Thoracic aorta (tissue), 2 donors: ENCODE measurements at places on chromosomes 7 and 10. TPM values are rescaled to one million over a fixed set of nuclear protein-coding genes. Genes with fewer than 3 reads are reported as not detected.

The NRF1 gene
- 37.6 TPM for total RNA-seq

The DNAJC12 gene
- 5.1 TPM for total RNA-seq

DNA sequence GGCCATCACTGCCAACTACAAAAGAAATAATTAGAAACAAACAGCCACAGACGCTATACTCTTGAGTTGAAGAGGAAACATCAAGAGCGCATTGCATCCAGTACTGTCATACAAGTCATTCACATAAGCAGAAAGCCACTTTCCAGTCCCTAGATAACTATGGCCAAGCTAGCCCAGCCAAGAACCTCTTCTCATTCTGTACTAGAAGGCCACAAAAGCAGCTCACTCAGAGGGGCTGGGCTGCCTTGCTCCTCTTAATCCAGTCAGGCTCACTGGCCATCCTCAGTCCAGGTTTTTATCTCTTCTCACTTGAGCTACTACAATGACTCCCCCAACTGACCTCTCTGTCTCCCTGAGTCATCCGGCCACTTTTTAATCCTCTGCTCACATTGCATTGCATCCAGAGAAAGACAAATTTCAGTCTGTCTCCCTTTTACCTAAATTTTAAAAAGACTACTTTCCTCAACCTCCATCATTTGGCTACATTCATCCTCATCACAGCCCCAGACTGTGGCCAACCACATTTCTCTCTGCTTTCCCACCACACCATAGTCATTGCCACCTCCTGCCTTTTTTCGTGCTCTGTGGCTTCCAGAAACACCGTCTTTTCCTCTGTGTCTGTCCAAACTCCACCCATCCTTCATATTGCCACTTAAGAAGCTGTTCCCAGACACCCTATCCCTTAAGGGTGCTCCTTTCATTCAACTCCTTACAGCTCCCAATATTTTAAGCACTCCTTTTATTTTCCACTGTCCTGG, 25.0 kb downstream of the PPP1R3C start:
- H3K27me3 ChIP-seq, result no peaks in the 10 kb centered on the region
- peak overlapping the region; percentile 89 for H3K27ac ChIP-seq
- DNase-seq, result no peak
- no peaks in the 10 kb centered on the region for H3K36me3 ChIP-seq
- peaks cover 24% of the 10 kb centered on the region for H3K4me1 ChIP-seq
- H3K4me3 ChIP-seq, result peak overlapping the region; percentile 55

DNA sequence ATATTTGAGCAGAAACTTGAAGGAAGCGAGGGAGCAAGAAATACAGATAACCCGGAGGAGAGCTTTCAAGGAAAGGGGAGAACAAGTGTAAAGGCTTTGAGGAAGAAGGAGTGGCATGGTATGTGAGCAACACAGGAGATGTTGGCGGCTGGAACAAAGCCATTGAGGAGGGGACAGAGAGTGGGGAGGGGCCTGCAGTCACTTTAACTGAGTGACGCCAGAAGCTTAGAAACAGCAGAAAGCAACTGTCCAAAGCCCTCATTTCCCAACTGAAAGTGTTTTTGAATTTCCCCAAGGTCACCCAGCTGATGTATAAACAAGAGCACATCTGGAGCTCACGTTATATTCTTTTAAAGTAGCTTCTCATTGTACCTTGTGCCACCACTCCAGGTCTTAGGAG, 19.1 kb downstream of the AUTS2 start:
- no peaks in the 10 kb centered on the region for H3K27me3 ChIP-seq
- no peak overlapping the region for H3K27ac ChIP-seq
- no peak for DNase-seq
- no peak overlapping the region for H3K4me3 ChIP-seq
- H3K4me1 ChIP-seq, result no peaks in the 10 kb centered on the region

GRCh38 chr7:74615933-74616780, 41.4 kb upstream of the GTF2I start:
- H3K27me3 ChIP-seq, result no peaks in the 10 kb centered on the region
- no peak overlapping the region for H3K4me3 ChIP-seq
- DNase-seq, result no peak
- H3K27ac ChIP-seq, result no peak overlapping the region
- no peaks in the 10 kb centered on the region for H3K36me3 ChIP-seq
